ENCODE measurements at places on chromosomes 16 and 17.

DNA sequence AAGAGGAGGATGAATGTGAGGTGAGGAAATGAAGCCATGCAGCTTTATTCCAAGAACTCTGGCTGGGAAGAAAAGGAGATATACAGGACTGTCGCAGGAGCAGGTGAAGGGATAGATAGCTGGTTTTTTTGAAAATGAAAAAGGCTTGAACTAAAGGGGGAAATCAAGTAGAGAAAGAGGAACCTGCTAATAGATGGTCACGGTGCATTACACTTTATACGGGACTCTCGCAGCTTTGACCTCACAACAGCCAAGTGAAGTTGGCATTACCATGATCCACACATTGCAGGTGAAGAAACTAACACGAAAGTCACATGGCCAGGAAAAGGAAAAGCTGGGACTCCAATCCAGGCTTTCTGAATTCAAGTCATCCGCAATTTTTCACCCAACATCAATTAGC lies 86.9 kb downstream of the HS3ST2 start:
- no peak for DNase-seq

DNA sequence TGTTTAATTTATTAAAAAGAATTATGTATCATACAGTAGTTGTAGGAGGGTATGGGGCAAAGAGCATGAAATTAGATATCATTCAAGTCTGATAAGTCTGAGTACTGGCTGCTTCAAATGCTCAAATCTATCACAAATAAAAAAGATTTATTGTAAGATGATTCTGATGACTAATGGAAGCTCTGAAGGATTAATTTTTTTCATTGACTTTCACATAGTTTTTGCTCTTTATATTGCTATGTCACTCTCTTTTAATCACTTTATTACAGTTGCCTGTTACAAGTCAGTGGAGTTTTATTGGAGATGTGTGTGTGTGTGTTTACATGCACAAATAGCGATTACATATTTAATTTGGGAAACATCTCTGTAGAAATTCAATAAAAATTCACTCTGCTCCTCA lies 15.0 kb downstream of the MAP2K4 start:
- DNase-seq = no peak

- peak; percentile 7 for DNase-seq
Observed at GRCh38 chr17:8964801-8965393, 610 bp downstream of the PIK3R5 start.

- DNase-seq = no peak
Observed at GRCh38 chr17:81422776-81423697, 27.8 kb downstream of the BAHCC1 start.

GRCh38 chr17:7744416-7744815 lies 26.9 kb downstream of the DNAH2 start:
- DNase-seq = no peak

DNA sequence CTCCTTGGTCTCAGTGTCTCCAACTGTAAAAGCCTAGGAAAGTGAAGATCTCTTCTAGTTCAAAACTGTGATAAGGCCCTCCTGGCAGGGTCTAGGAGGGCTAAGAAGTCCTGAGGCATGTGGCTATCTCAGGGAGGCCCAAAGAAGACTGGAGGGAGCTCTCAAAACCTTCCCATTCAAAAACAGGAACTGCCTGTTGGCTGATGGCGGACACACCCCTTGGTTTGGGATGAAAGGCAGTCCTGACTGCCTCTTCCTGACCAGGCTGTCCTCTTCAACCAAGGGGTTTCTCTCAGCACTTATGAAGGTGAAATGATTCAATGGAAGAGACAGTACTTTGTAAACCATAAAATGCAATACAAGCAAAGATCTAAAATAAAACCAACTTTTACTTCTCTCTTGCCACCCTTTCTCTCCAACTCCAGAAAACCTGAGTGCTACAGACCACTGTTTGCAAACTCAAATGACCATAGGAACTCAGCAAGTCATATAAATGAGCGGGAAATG lies 4.7 kb downstream of the ZNF764 start:
- DNase-seq = no peak

- DNase-seq = peak; percentile 99
Observed at GRCh38 chr16:30698139-30698815, 694 bp upstream of the SRCAP start.

- no peak for DNase-seq
Observed at GRCh38 chr16:84228256-84228838, 11.5 kb downstream of the KCNG4 start.

- no peak for DNase-seq
Observed at GRCh38 chr16:86806838-86807351, 228.5 kb downstream of the FOXL1 start.

DNA sequence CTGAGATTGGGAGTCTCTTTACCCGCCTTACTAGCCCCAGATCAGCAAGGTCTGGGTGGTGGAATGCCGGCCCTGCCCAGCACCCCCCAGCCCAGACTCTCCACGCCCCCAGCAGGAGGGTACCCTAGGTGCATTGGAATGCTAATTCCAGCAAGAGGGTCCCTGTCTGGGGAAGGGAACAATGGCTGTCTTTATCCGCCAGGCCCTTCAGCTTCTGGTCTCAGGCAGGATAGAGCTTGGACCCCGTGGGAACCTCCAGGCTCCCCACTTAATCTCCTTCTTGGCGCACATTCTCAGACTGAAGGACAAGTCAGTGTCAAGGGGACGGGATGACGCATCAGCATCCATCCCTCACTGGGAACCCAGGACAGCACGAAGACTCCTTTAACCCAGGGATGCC lies 85.1 kb downstream of the LITAF start:
- DNase-seq = no peak

DNA sequence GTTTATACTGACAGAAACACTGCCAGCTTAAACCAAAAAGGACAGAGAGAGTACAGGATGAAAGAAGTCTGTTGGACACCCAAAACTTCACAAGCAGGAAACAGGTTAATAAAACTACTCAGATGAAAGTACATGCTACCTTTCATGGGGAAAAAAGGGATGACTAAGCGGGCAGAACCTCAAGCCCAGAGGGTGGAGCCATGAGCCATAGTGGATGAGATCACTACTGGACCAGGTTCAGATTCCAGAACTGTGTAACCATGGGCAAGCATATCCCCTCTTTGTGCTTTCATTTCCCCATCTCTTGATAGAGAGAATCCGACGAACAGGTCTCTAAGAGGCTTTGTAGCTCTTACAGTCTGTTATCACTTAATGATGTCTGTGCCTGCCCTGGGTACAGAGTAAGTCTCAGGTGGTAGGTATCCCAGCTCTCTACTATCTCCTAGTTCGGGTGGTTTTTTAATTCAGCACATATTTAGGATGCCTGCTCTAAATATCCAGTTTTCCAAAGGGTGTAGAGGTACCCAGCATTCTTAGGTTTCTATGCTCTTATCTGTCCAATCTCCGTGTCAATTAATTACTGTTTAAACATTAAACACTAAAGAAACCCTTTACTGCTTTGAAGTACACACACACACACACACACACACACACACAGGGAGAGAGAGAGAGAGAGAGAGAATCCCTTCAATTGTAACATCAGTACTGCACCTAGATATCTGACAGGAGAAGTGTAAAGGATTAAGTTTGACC lies 206.7 kb downstream of the ZNF423 start:
- DNase-seq = no peak

GRCh38 chr16:88904676-88905365 lies 38.4 kb upstream of the PABPN1L start:
- DNase-seq = no peak

GRCh38 chr16:6704306-6704930 lies 628.2 kb upstream of the RBFOX1 start:
- no peak for DNase-seq

GRCh38 chr17:58006560-58006923 lies 504 bp downstream of the SRSF1 start:
- peak; percentile 60 for DNase-seq

- no peak for DNase-seq
Observed at GRCh38 chr17:50688245-50688644, 19.5 kb downstream of the ANKRD40 start.

DNA sequence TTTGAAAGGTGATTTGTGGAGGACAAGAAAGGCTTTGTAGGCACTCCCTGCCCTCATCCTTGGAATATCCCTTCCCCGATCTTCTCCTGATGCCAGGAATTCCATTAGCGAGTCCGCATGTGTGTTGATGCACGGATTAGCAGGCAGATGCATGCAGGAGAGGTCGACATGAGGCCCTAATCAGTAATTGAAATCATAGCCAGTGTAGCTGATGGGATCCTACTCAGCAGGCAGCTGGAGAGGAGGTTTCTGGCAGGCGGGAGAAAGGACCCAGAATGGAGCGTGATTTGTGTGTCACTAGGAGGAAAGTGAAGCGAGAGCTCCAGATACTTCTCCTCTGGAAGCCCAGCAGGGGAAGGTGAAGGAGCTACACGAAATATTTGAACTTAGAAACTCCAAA lies 196.3 kb upstream of the CDH11 start:
- no peak for DNase-seq

GRCh38 chr17:74373838-74374606 lies 6.7 kb downstream of the GPR142 start:
- no peak for DNase-seq

DNA sequence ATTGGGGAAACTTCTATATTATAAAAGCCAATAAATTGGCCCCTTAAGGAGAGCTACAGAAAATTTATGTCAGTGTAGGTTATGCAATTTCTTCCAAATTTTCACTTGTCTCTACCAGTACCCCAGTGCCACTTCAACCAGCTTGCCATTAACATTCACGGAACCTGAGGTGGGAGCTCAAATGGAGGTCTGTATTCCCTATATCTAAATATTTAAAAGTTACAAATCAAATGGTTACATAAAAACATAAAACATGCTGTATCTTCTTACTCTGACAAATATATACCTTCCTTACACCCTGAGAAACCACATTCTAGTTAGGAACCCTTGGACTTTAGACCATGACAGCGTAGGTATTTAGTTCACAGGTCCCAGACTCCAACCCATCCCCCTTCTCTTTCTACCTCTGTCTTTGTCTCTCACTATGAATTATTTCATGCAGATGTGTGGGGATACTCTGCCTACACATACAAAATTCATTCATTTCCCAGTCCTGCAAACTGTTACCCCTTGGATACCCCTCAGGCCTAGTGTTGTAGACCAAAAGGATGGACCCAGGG lies 127.8 kb upstream of the PMFBP1 start:
- DNase-seq = no peak

- DNase-seq = no peak
Observed at GRCh38 chr16:51937771-51938170, 609.2 kb downstream of the TOX3 start.

DNA sequence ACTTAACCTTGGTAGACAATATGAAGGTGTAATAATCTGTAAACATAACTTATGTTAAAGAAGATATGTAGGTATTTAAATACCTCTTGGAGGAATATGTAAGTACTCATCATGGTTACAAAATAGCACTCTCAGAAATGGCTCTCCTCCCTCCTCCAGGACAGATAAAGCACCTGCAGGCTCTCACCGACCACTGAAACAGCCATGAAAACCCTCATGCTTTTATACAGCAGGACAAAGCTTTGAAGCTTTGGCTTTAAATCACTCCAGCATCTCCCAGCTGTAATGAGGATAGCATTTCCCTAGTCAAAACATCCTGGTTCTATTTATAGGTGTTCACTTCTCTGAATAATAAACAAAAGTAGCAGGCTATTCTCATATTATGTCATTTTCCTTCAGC lies 69.1 kb upstream of the PMFBP1 start:
- no peak for DNase-seq

GRCh38 chr17:81317961-81318605 lies 23.0 kb upstream of the SLC38A10 start:
- no peak for DNase-seq

GRCh38 chr17:77306790-77307478 lies 166.2 kb downstream of the SEC14L1 start:
- no peak for DNase-seq

DNA sequence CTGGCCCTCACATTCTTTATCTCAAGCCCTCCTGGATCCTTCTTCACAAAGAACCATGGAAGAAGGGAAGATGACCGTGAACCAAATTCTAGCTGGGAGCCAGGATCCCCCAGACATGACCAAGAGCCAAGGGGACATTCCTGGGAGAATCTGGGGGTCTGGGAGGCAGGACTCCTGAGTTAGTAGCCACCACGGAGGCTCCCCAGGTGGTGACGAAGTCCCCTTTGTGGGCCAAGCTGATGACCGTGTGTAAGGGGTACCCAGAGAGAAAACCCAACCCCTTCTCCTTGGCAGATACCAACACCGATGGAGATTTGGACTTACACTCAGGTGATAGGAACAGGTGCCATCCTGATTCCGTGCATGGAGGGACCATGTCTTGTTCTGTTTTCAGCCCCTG lies 6.8 kb upstream of the GFAP start:
- no peak for DNase-seq

DNA sequence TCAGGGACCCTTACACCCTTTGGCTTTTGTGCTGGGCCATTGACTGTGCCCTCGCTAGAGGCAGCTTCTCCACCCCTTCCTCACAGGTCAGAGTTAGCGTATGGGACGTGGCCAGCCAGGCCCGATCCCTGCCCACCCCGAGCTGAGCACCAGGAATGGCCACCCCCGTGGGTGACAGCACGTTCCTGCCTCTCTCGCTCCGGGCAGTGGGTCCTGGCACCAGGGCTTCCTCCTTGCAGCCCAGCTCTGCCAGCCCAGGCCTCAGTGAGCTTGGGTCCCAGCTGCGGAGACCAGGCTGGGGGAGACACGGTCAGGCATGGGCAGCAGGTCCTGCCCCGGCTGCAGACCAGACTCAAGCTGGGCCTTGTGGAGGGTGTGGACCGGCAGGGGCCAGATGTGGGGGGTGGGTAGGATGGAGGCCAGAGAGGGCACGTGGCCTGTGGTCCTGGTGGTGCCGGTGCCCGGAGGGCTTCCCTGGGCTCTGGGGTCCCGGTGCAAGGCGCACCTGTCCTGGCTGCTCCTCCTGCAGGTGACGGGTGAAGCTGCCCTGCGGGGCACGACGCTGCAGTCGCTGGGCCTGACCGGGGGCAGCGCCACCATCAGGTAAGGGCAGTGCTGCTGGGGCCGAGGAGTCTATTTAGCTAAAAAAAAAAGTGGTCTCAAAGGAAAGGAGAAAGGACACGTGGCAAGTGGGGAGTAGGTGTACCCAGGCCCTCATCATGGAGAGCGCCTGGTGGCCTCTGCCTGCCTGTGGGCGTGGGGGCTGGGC lies 18.2 kb downstream of the ASPSCR1 start:
- DNase-seq = no peak

DNA sequence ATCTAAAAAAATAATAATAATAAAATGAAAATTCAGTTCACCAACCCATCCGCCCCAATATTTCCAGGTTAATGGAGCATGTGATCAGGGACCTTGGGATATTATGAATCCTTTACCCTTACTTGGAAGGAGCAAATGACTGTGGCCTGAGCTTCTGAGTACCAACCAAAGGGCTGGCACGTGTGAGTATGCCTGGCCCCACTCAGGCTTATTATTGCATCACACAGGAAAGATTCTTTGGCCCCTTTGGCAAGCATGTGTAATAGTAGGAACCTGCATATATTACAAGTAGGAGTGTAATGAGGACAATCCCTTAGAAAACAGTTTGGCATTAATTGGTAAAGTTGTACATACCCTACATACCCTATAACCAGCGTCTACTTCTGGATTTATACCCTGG lies 7.2 kb upstream of the C17orf78 start:
- DNase-seq = no peak

- DNase-seq = no peak
Observed at GRCh38 chr16:35249051-35249450, 1789.6 kb downstream of the TP53TG3F start.

- no peak for DNase-seq
Observed at GRCh38 chr16:70534971-70535370, 11.4 kb downstream of the SF3B3 start.

Data from endothelial cell (in vitro differentiated cells).